ENCODE measurements at places on chromosomes 7 and 10. TPM values are rescaled to one million over a fixed set of nuclear protein-coding genes. Genes with fewer than 3 reads are reported as not detected.

SFRP5 gene
- total RNA-seq, result not detected

SPDYE2 gene
- not detected for total RNA-seq

NPTX2 gene
- total RNA-seq, result not detected

MBLAC1 gene
- 2.1 TPM for total RNA-seq

MYL7 gene
- total RNA-seq, result 0.51 TPM

LIPJ gene
- not detected for total RNA-seq

OGDHL gene
- total RNA-seq, result 0.14 TPM

Measured in airway epithelial cell (primary cell).